ENCODE measurements at places on chromosomes 7 and 10.
A peak's percentile ranks its signal among the peaks of the same experiment; 100 is the strongest.

DNA sequence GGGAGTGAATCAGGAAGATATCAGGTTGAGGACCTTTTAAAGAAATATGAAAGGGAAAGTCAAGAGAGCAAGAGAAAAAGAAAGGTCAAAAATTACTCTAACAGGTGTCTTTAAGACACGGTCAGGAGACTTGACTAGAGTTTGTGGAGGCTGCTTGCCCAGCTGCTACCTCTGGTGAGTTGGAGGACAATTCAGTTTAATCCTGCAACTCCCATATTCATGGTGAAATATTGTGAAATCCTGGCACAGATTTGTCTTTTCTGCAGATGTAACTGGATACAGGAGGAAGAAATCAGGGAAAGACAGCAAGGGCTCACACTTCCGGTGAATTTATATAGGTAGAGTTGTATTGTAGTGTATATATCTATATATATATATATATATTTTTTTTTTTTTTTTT lies 93.5 kb downstream of the AKAP9 start:
- no peak for DNase-seq

- DNase-seq, result no peak
These were observed 66.8 kb downstream of the MKI67 start for GRCh38 chr10:128059266-128059981.

GRCh38 chr7:10998996-10999757 lies 25.5 kb downstream of the PHF14 start:
- no peak for DNase-seq

DNA sequence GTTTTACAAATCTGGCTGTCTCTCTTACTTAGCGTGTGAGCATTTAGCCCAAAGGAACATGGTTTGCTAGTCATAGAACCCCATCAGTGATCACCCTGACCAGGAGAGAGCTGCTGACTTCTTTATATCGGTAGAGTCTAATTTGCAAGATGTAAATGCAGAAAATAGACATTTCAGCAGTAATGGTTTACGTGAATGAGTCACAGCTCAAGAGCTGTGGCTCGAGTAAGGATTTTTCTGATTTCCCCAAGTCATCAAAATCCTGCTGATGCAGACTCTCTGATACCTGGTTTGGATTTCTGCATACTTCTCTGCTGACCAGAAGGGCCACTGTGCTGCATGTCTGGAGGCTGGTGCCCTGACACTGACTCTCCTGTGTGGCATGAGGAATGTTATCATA lies 25.7 kb downstream of the NUB1 start:
- DNase-seq, result no peak

DNA sequence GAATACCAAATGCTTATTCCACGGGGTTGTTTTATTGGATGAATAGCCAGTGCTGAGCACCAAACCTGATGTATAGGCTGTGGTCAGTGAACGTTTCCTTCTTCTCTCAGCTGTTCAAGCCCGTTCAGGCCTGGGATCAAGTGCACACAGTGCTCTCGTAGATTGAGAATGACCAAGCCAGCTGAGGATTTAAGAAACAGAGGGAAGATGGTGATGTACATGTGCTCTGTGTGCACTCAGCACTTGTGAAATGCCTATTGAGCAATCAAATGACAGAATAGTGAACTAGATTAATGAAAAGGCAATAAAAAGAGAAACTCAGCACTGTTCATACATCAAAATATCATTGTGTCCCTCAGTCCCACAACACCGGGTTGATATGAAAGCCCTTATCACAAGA lies 302.5 kb downstream of the BMPER start:
- DNase-seq, result no peak

- no peak for DNase-seq
These were observed 138.1 kb downstream of the GNAI1 start for GRCh38 chr7:80272560-80273239.

GRCh38 chr7:146943483-146943882 lies 826.9 kb downstream of the CNTNAP2 start:
- DNase-seq, result no peak

- DNase-seq, result no peak
These were observed 14.3 kb downstream of the ADAM12 start for GRCh38 chr10:126373972-126374371.

DNA sequence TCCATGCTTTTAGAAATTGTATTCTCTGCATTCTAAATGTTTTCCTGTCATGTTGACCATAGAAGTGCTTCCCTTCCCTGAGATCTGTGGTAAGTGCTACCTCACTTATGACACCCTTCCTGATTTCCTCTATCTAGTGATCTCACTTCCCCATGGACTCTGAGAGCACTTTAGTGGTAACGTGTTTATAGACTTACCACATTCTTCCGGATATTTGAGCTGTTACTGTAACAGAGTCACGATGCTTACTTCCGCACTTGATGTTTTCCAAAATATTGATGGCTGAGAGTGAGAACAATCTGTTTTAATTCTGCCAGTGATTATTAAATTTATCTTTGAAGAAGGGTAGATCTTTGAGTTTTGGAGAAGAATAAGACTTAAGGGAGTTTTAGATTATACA lies 60.1 kb upstream of the NAMPT start:
- no peak for DNase-seq

- DNase-seq, result no peak
These were observed 9.5 kb downstream of the SLC13A1 start for GRCh38 chr7:123190109-123190831.

GRCh38 chr10:88810196-88810961 lies 7.8 kb downstream of the LIPM start:
- peak; percentile 70 for DNase-seq

DNA sequence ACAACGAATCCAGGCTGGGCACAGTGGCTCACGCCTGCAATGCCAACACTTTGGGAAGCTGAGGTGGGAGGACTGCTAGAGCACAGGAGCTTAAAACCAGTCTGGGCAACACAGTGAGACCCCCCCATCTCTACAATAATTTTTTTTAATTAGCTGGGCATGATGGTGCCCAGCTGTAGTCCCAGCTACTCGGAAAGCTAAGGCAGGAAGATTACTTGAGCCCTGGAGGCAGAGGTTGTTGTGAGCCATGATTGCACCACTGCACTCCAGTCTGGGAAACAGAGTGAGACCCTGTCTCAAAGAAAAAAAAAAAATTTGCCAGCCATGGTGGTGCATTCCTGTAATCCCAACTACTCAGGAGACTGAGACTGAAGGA lies 396.3 kb downstream of the KCNMA1 start:
- DNase-seq, result no peak

DNA sequence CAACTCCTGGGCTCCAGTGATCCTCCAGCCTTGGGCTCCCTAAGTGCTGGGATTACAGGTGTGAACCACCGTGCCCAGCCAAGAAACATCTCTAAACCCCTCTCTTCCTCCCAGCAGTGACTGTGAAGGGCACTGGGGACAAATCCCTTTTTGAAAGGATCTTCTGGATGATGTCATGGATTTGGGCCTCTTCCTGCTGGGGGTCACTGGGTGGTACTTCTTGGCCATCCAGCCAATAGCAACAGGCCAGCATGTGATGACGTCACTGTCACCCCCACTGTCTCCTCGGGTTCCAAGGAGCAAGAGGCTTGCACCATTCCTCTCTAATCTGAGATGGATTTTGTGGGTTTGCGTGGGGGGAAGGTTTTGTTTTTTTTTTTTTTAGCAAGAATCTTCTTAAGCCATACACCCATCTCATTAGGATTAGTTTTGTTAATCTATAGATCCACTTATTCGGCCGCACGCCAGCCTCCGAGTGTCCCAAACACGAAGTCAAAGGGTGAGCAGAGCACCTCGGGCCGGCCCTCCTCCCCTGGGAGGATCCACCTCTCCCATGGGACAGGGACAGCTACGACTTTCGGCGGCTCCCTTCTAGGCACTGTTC lies 29.4 kb upstream of the TNRC18 start:
- DNase-seq, result no peak

DNA sequence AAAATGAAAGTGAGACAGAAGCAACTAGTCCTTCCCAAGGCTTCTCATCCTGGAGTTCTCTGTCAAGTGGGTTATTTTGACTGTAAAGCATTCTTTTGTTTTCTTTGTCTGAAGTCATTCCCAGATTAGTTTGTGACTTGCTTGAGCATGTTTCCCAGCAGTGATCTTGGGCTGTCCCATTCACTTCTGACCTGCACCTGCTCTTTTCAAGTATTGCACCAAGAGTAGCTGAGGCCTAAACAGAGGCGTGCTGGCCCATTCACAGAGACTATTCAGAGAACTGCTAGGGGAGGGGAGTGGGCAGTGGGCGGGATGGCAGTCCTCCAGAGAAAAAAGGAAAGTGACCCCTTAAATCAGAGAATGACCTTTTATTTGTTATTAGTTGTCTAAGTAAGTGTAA lies 61.3 kb downstream of the CACNA2D1 start:
- no peak for DNase-seq

GRCh38 chr10:78700413-78700812 lies 368.4 kb upstream of the ZMIZ1 start:
- no peak for DNase-seq

- DNase-seq, result no peak
These were observed 28.3 kb upstream of the CCDC6 start for GRCh38 chr10:59934701-59935100.

- peak; percentile 60 for DNase-seq
These were observed 354.5 kb downstream of the TFEC start for GRCh38 chr7:115676080-115676479.

DNA sequence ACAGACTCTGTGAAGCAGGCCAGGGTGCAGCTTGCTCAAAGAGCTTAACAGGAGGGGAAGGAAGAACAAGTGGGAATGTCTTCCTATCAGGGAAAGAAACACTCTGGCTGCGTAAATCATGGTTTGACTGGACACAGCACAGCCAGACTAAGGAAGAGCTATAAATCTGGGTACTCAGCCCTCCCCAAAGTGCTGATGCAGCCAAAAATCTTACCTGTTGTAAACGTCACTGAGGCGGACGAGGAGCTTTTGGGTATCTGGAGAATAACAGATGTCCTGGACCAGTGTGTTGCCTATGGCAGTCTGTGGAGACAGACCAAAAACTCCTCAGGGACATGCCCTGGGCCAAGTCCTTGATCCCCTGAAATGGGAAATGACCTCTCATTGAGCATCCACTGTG lies 43.1 kb upstream of the HNRNPH3 start:
- DNase-seq, result no peak

GRCh38 chr7:76294344-76295024 lies 8.0 kb upstream of the HSPB1 start:
- DNase-seq, result peak; percentile 74

GRCh38 chr7:134419875-134420274 lies 39.0 kb downstream of the AKR1B1 start:
- no peak for DNase-seq

DNA sequence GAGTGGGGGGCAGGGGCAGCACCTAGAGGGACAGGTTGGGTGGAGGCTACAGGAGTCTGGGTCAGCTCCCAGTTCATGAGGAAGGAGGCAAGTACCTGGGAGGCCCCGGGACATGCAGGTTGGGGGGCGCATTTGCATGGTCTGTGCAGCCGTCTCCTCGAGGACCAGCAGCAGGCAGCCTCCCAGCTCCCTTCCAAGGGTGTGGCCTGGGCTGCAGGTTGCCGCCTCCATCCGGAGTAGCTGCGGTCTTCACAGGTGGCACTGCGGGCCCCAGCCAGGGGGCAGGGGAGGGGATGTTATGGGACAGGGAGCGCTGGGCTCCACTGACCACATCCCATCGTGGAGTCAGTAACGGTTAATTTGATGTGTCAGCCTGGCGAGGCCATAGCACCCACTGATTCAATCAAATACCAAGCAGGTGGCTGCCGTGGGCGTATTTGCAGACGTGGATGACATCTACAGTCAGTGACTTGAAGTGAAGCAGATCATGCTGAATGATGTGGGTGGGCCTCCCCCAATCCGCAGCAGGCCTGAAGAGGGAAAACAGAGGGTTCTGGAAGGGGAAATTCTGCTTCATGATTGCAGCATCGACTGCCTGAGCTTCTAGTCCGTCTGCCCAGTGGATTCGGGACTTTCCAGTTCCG lies 81.6 kb downstream of the PRKAG2 start:
- DNase-seq, result no peak

DNA sequence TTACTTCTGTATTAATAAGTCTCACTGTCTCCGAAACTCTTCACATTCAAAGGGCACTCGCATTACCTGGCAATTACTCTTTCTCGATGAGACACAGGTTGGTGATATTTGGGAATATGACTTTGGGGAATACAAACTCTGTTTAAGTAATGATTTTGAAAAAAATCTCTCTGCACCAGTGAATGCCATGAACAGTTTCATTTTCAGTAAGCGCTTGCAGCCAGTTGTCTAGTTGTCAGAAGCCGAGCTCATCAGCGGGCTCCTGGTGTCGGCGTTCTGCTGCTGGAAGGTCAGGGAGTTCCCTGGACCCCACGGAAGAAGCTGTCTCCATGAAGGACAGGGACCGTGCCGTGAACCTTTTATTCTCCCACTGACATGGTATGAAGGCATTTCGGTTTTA lies 57.7 kb downstream of the PTPRE start:
- no peak for DNase-seq

DNA sequence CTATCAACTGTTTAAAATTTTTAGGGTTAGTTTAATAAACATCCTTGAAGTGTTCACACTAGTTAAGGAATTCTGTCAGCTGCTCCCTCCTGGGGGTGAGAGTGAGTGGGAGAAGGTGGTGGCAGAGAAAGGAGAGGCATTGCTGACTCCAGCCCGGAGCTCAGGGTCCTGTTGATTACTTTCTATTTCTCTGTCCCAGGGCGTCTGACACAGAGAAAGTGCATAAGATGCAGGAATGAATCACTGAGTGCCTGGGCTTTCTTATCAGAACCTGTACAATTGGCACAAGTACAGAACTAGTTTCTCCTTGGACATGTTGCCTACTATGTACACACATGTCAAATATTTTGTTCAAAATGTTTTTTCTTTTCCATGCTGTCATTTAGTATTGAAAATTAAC lies 410.8 kb upstream of the COBL start:
- no peak for DNase-seq

DNA sequence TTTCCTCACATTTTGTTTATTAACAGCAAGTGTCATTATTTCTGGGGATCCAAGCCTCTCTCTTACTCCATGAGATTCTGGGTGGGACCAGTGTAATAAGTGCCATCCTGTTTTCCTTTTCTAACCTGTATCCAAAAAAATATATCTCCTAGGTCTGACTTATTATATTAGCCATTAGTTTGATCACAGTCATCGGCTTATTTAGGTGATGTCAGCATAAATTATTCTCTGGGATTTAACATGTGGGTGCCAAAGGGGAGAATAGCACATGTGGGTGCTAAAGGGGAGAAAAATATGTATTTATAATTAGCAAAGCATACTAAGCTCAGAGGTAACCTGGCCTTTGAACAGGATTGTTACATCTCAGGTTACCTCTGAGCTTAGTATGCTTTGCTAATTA lies 293.8 kb upstream of the SEMA3D start:
- no peak for DNase-seq

GRCh38 chr10:15262036-15262713 lies 93.7 kb upstream of the NMT2 start:
- no peak for DNase-seq
